Stomach (tissue), 19 donors: ENCODE measurements at places on chromosomes 13 and 19. TPM values are rescaled to one million over a fixed set of nuclear protein-coding genes. Genes with fewer than 3 reads are reported as not detected.

- peak; percentile 10 for DNase-seq
These were observed 32.6 kb downstream of the UBL3 start for GRCh38 chr13:29817604-29818378.

- DNase-seq: no peak
These were observed 5.6 kb upstream of the MEDAG start for GRCh38 chr13:30900436-30900835.

- DNase-seq: no peak
These were observed 33.4 kb downstream of the COG6 start for GRCh38 chr13:39688699-39689405.

- no peak for DNase-seq
These were observed 5.2 kb downstream of the SLC1A6 start for GRCh38 chr19:14974488-14974887.

DNA sequence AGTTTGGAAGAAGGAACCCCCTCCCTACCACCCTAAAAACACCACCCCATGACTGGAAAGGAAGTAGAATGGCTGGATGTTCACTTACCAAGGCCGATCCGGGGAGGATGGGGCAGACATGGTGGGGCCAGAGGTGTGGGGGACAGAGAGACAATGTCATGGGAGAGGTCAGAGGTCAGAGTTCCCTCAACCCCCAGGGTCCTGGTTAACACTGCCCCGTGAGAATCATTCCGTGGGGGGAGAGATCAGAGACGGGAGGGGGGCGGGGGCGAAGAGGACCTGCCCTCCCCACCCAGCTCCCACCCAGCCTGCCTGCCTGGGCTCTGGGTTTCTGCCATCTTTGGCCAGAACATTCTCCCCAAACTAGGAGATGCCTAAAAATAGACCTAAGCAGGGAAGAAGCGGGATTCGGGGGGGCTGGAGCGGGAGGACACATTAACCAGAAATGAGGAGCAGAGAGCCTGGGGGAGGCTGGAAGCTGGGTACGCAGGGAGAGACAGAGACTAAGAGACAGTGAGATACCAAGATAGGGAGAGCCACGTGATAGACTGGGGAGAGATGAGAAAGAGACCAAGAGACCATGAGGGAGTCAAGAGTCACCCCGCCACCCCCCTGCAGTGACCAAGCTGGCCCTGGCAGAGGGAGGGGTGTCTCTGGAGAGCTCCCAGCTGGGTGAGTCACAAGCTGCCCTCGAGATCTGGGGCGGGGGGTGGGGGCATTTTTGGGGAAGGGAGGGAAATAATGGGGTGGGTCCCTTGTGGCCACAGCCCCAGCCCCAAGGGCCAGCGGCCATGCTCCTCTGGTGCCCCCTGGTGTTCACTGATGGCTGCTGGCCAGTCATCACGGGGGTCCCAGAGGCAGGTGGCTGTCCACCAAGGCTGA, 6.1 kb upstream of the KANK2 start:
- peak; percentile 59 for DNase-seq

GRCh38 chr19:47444388-47444821, 25.1 kb upstream of the MEIS3 start:
- DNase-seq: no peak

ARL11 gene
- total RNA-seq: 0.29 TPM

IGFL3 gene
- not detected for total RNA-seq
